ENCODE measurements at places on chromosomes 4 and X.

DNA sequence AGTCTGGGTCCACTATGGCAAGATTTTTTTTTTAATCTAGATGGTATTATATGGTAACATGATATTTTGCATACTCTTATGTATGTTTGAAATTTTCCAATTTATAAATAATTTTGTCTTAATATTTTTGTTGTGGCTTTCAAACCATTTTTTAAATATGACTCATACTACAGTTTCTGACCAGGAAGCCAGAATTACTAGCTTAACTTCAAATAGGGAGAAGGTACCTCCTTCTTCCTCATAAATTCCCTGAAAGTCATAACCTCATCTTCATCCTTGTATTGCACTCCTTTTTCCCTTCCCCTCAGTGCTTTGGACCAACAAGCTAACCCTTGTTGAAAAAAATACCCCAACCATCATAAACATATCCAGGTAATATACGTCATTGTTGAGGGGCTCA lies 21.6 kb downstream of the ARAP2 start:
- no peak for DNase-seq

DNA sequence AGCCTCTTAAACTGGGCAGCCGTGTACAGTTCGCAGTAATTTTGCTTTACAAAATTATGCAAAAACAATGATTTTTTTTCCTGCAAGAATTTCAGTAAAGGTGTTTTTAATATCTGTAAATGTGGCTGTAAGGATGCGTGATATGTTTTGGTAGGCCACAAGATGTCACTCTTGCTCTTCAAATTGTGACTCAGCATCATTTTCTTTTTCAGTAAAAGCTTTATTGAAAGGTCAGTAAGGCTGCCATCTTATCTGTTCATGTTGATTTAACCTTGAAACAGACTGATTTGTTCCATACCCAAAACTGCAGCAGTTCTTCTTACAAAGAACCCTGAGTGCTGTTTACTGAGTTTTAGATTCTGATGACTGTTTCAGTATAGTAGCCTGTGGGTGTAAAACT lies 39.9 kb downstream of the TXLNG start:
- DNase-seq, result peak; percentile 19

DNA sequence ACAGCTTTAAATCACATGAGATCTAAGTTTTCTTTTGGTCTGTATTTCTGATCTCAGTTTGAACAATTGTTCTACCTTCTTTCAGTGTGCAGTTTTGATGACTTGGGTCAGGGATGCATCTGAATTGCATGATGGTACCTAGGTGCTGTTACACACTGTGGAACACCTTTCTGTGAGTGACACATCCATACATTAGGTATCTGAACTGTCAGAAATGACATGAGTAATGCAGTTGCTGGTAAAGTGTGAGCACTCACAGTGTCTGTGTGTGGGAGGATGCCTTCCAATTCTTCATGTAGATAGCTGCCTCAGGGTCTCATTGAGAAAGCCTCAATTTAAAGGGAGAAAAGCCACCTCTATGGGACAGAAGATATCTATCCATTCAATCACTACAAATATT lies 411.9 kb downstream of the PPARGC1A start:
- DNase-seq, result no peak

DNA sequence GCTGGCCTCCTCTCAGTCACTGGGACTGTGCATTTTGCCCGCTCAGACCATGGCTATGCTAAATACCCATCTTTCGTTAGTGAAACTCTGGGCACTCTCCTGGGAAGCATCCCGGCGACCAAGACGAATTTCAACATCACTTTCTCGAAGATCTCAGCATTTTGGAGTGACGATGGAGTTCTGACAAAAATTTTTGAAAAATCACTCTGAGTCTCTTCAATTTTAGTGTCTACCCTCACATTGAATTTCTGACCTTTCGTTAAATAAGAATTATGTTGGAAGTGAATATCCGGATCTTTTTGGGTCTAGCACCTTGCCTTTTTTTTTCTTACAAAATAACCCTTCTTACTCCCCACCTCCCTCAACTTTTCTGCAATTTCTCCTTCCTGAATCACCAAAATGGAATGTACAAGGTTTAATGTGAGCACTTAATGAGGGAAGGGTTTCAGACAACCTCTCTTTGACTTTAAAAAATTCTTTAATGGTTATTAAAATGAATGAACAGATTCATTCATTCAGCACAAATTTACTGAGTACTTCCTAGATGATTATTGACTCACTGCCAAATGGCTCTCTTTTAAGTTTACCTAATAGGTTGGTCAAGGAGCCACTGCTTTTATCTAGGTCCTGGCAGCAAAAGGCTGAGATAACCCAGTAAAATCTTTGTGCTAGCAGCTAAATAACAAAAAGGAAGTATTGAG lies 746 bp upstream of the AADAT start:
- peak; percentile 4 for DNase-seq

- DNase-seq, result no peak
Observed at GRCh38 chr4:182748283-182748682, 168.9 kb downstream of the DCTD start.

GRCh38 chr4:52006887-52007286 lies 13.3 kb downstream of the LRRC66 start:
- DNase-seq, result no peak

DNA sequence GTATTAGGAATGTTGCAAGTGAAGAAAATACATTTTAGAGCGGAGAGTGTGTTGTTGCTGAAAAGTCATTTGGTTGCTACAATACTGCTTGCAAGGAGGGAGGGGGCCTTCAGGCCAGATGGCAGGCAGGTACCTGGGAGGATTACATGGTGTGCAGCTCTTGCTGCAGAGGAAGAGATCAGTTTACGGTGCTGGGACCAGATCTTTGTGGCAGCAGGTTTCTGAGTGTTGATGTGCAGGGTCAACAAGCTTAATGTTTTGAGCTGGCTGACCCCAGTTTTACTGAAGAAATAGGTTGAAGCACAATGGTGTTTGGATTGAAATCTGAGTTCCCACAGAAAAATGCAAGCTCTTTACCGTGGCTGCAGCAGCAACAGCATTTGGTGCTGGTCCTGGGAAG lies 96.4 kb upstream of the DDIT4L start:
- no peak for DNase-seq

- DNase-seq, result no peak
Observed at GRCh38 chr4:154456889-154457288, 34.7 kb downstream of the DCHS2 start.

Measured in DMS153 (cell line).